ENCODE measurements at places on chromosomes 11 and 22.

- DNase-seq: no peak
These were observed 15.7 kb upstream of the IL10RA start for GRCh38 chr11:117970400-117971024.

DNA sequence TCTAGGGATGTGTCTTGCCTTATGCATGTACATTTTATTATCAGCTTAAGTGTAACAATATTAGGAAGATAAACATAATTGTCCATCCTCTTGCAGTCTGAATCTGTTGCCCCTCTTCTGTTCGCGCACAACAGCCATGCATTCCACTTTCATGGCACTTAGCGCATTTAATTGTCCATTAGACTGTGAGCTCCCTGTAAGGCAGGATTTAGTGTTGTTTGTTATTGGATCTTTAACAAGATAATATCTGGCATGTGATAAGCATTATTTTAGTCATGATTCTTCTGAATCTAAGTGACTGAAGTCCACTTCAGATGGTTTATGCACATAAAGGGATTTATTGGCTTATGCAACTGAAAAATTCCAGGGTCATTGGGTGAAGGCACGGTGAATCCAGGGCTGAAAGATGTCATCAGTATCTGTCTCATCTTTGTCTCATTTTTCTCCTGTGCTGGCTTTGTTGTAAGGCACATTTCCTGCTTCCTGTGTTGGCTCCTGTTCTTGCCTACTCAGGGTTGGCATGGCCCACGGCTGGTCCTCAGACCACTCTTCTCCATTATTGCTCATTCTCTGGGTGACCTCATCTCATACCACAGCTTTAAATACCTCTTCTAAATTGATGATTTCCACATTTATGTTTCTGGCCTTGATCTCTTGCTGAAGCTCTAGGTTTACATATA is 37.6 kb downstream of the ATXN10 start:
- DNase-seq: no peak

- DNase-seq: peak; percentile 18
These were observed 53.7 kb upstream of the EP300 start for GRCh38 chr22:41038732-41039131.

DNA sequence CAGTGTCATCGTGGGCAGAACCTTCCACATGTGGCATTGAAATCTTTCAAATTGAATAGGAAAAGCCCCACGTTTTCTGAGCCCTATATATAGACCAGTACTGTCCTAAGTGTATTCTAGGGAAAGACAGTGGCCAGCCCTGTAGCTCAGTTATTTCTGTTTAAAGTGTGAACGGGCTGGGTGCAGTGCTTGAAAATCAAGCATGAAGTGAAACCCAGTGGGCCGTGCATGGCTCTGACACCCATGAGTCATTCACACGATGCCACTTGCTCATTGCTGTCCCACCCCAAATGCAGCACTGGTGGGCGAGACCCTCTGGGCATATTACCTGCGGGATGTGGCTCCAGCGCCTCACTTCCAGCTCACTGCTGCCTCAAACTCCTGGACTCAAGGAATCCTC is 29.8 kb upstream of the CCDC188 start:
- DNase-seq: no peak

DNA sequence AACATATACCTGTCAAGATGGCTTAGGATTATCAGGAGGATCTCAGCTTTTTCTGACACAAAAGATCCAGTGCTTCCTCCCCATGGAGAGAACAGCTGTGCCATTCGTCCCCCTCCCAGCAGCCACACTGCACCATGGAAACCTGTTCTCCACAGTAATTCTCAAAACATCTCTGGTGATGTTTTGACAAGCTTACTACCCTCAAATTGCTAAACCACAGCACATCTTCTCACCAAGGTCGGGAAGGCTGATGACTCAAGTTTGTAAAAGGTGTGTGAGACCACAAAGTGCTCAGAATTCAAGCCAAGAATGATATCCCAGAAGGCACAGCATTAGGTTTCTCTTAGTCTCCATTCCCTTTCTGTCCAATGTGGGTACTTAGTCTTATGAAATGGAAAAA is 3.9 kb upstream of the RAB38 start:
- DNase-seq: no peak

DNA sequence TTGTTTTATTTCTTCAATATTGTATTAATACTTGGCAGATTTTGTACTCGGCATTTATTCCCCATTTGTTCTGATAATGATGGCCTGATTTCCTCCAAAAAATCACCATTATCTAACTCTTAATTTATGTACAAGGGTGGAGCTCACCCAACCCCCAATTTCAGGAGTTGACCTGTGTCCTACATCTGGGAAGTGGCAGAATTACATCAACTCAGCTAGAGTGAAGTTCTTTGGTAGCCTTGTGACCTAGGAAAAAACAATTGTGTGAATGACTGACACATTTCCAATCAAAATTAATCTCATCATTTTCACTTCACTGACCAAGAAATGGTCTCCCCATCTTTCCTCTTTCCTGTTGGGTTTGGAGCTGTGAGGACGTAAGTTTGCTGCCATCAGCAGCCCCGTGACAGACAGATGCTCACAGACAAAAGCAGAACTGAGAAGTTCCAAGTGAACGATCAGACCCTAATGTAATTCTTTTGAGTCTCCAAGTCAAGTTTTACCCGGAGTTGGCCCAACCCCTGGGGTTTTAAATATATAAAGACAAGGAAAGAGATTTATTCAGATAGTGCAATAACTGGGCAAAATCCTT is 16.6 kb upstream of the MS4A6E start:
- peak; percentile 15 for DNase-seq

DNA sequence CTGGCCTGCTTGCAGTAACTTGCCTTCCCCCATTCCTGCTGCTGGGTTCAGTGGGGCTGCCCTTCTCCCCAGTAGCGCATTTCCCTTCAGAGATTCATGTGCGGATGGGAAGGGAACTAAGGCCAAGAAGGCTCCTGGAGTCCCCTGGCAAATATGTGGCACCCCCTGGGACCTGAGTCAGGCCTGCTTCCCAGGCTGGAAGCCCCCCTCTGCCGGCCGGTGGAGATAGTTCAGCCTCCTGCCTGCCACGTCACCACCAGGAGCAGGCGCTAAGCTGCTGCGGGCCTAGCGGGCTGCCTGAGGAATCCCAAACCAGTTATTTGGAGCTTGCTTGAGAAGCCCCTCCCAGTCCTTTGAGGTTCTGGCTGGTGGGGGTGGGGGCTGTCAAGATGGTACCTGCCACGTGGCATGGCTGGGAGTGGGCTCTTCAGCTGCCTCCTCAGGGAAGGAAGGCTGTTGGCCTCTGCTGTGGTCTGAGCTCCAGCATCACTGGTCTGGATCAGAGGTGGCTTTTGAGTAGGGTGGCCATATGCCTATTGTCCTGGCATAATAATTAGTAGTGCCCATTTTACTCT is 2.0 kb downstream of the SERPINH1 start:
- DNase-seq: peak; percentile 70

- DNase-seq: no peak
These were observed 311.8 kb downstream of the SBF2 start for GRCh38 chr11:9982127-9982795.

DNA sequence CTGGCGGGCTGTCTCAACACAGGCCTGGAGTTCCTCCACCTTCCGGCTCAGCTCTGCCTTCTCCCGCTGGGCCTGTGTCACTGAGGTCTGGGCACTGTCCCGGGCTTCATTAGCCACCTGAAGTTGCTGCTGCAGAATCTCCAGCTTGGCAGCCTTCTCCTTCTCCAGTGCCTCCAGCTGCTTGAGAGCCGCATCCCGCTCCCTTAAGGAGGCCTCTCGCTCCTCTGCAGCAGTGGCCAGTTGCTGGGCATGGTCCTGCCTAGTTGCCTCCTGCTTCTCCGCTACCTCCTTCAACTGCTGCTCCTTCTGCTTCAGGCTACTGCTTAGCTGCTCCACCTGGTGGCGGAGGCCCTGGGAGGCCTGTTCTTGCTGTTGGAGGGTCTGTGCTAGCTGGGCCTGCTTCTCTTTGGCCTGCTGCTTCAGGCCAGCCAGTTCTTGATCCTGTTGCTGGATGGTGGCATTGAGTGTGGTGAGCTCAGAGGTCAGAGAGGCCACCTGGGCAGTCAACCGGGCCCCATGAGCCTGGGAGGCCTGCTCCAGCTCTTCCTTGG is 16.9 kb downstream of the IL18BP start:
- no peak for DNase-seq

- DNase-seq: no peak
These were observed 7.0 kb upstream of the IGLL5 start for GRCh38 chr22:22880645-22881044.

GRCh38 chr11:107547961-107548360 is 17.6 kb downstream of the ALKBH8 start:
- DNase-seq: peak; percentile 31

DNA sequence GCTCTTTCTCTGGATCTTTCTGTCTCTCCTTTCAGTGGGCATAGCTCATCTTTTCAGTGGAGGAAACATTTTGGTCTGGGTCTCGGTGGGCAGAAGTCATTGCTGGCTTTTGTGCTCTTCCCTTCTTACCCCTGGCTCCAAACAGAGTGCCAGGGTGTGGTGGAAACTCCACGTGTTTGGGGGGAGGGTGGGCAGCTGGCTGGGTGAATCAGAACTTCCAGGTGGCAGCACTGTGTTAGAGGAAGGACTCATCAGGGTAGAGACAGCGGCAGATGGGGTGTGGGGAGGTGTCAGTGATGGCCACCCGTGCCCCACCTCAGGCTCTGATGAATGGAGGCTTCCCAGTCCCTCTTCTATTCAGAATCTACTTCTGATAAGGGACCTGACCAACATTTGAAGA is 114.0 kb downstream of the GRIK4 start:
- DNase-seq: no peak

DNA sequence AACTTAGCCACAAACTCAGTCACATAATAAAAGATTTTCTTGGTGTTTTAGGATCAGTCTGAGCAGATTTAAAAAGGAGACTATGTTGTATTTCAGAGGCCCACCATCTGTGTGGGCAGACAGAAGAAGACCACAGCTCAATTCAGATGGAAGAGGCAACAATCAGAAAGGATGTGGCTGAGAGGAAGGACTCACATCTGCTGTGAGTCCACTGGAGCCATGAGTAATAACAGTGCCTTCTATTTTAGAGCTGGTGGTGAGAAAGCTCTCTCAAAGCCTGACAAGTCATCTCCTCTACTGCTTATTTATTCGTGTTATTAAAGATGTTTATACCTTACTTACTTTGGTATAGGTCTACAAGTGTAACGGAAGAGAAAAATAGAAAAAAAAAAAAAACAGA is 357.2 kb downstream of the OPCML start:
- DNase-seq: no peak

DNA sequence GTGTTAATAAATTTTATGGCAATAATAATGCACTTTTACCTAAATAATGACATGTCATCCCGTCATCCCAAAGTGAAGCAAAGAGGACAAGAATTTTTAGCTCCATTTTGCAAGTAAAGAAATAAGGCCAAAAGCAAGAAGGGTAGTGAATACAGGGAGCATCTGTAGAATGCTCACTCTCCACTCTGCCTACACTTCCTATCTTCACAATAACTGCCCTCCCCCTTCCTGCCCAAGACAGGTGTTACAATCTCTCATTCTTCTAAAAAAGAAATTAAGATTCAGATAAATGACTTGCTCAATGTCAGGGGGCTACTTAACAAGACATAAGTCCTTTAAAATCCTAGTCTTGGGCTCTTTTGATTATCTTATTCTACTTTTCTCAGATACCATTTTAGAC is 8.9 kb downstream of the RDX start:
- DNase-seq: no peak

DNA sequence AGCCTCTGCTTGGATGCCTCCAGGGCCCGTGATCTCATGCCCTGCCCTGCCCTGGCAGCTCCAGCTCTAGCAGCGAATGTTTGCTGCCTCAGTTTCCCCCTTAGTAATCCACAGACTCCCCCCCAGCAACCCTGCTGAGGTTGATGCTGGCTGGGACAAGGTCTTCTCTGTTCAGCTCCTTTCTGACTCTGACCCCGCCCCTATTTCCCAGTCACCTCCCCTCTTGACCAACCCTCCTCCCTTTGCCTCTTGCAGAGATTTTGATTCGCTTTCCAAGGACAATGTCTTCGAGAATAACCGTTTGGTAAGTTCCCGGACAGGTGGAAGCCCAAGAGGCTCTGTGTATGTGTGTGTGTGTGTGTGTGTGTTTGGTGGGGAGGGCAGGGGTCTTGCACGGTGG is 5.6 kb downstream of the MICALL1 start:
- DNase-seq: no peak

DNA sequence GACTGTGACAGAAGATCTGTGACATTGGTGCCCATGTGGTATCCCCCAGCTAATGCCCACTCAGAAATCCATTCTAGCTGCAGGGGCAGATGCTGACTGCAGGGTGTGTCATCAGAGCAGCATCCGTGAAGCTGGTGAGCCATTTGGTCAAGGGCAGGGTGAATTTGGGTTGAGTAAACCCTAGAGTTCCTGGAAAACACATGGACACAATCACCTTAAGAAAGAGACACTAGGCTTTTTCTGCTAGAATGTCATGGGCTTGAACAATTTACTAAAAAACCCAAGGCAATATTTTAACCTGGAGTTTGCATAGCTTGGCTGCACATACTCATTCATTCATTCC is 100.0 kb downstream of the ADAMTS15 start:
- no peak for DNase-seq

GRCh38 chr11:130891326-130891725 is 25.0 kb downstream of the SNX19 start:
- DNase-seq: no peak

DNA sequence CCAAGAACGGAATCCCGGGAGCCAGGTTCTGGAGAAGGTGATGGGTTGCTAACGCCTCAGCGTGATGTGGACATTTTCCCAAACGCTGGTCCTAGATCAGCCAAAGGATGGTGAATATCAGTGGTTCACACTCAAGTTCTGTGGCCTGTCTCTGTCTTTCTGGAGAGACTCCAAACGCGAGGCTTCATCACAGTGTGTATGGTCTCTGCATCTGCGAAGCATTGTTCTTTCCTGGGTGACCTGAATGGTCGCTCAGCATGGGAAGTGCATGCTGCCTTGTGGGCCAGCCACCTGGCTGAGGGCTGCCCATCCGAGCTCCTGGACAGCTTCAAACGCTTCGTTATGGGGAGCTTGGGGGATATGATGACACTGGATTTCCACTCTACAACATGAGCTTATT is 810.0 kb downstream of the TBC1D22A start:
- no peak for DNase-seq

DNA sequence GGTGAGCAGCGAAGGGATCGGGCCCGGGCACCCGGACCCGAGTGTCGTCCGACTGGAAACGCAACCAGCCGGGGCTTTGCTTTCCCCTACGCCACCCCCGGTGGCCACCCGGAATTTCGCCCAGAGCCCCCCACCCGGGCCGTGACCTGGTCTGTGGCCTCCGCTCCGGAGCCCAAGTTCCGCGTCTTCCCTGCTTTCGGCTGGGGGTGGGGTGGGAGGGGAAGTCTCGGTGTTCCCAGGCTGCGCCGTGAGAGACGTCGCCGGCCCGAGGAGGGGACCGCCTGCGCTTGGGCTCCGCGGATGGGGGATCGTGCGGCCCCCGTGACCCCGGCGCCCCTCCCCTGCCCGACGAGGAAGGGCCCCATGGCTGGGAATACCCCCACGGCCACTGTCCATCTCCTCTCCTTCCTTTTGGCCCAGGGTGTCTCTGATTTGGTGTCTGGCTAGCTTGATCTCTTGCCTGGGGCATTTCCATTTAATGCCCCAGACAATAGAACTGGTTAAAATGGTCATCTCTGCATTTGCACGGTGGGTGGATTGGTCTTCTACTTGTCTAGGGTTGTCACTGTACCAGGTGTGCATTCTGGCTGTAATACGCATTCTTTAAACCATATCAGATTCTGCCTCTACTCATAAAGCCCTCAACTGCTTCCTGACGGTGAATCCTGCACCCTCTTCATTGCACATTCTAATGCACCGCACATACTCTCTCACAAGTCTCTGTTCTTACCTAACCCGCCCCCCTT is 789 bp downstream of the SIK2 start:
- DNase-seq: peak; percentile 34

GRCh38 chr11:22730319-22730718 is 63.9 kb downstream of the GAS2 start:
- DNase-seq: no peak

Data from muscle of arm (tissue), 14 donors.